ENCODE measurements at places on chromosomes 4 and X. TPM values are rescaled to one million over a fixed set of nuclear protein-coding genes. Genes with fewer than 3 reads are reported as not detected.

MFAP3L gene
- total RNA-seq: 4.3 TPM

GPRASP3 gene
- total RNA-seq: 4.8 TPM

DNA sequence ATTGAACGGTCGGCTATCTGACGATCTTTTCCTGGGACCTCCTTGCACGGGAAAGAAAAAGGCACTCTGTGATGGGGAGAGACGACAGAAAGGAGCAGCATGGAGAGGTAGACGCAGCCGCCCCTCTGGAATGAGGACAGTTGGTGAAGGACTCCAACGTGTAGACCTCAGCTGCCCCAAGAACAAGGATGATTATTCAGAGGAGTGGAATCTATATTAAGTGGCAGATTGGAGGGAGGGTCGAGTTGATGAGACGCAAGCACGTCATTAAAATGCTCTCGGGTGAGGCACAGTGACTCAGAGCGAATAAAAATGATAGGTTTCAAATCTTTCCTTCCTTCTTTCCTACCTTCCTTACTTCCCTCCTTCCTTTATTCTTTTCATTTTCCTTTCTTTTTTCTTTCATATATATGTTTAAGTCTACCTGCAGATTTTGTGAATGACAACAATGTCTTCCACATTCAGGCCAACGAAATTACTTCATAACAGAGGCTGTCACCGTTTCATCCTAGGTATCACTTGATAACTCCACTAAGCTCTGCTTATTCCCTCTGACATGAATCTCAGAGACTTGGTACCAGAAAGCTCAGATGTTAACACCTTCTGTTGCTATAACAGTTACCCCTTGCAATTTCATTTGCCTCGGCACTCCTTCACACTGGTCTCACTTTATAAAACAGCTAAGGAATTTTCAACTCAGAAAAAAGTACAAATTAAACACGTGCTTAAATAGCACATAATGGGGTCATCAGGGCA lies 110.0 kb upstream of the PPARGC1A start:
- no peak for DNase-seq

GRCh38 chr4:149951152-149951900 lies 126.9 kb upstream of the DCLK2 start:
- DNase-seq: no peak

DNA sequence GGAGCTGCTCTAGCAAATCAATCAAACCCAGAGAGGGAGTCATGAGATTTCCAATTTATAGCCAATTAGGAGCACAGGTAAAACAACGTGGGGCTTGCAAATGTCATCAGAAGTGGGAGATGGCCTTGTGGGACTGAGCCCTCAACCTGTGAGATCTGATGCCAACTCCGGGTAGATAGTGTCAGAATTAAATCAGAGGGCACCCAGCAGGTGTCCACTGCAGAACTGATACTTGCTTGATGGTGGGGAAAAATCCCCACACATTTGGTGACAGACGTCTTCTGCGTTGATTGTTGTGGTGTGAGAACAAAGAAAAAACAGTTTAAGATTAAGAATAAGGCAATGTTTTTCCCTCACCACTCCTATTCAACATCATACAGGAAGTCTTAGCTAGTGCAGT lies 1402.8 kb downstream of the RAPGEF2 start:
- DNase-seq: no peak

- DNase-seq: no peak
These were observed 3.3 kb downstream of the SH3BP2 start for GRCh38 chr4:2795893-2796848.

Data from left cardiac atrium (tissue), 4 donors.